ENCODE measurements at places on chromosomes 12 and 14.

GRCh38 chr12:89041078-89041477, 311.2 kb downstream of the DUSP6 start:
- DNase-seq, result no peak

DNA sequence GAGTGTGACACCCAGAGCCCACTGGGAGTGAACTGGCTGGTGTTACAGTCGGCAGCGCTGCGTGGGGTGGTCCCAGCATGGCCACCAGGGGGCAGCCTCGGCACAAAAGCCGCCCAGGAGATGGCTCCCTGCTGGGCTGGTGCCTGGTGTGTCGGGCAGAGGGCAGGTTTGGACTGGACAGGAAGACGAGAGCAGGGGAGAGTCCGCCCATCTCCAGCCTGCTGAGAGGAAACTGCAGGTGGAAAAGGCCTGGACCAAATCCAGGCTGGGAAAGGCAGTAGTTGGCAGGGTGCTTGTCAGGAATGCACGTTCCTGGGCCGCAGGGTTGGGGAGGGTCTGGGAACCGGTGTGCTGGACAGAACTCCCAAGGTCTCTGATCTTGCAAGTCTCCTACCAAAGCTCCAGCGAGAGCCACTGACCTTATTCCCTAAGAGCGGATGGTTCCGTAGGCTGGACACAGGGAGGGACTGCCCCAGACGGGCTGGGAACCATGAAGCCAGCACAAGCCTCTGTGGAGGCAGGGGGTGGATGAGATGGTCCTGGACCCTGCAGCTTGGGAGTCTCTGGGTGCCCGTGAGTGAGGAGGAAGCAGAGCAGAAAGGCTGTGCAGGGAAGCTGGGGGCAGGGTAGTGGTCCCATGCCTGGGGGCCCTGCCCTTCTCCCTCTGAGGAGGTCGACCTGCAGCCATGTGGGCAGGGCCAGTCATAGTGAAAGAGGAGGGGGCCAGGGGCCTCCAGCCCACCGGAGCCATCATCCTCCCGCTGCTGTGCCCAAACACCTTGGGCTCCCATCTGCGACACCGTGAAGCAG, 1.8 kb downstream of the AHNAK2 start:
- peak; percentile 62 for DNase-seq

- no peak for DNase-seq
Observed at GRCh38 chr12:125089626-125090025, 24.4 kb downstream of the AACS start.

- DNase-seq, result no peak
Observed at GRCh38 chr12:57223191-57224165, 6.0 kb upstream of the SHMT2 start.

DNA sequence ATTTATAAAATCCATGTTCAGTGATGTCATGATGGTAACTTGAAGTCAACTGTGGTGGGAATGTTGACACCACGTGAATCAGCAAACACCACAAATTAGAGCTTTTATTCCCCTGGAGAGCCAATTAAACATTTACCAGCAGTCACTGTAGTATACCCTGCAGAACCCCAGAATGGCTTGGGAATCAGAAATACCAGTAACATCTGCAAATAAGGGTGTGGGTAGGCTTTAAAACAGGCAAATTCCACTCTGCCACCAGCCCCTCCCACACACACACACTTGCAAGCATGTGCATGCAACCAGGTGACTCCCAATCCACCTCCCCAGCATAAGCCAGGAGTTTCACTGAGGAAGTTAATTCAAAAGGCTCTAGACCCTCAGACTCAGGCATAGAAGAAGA, 63.6 kb upstream of the TMEM263 start:
- no peak for DNase-seq

- DNase-seq, result no peak
Observed at GRCh38 chr12:122421187-122421820, 1.2 kb downstream of the CLIP1 start.

GRCh38 chr14:104876251-104876699, 11.2 kb downstream of the CEP170B start:
- DNase-seq, result no peak

GRCh38 chr12:109989380-109989779, 6.8 kb downstream of the GIT2 start:
- DNase-seq, result no peak

DNA sequence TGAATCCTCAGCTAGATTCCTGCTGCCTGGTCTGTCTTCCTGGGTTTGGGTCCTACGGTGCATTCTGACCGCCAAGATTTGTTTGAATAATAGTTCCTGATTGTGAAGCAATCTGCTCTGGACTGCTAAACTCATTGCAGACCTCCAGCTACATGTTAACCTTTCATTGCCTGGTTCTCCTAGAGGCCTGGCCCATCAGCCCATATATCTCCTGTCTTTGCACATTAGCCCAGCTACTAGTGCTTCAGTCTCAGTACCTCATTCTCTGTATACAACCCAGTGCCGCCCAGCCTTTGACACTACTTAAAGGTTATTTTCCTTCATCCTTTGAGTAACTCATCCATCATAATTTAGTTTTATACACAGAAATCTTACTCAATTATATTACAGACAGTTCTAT, 65.6 kb upstream of the GRIP1 start:
- no peak for DNase-seq

- no peak for DNase-seq
Observed at GRCh38 chr12:12927211-12928079, 24.5 kb downstream of the GPRC5D start.

- DNase-seq, result no peak
Observed at GRCh38 chr14:89117012-89117411, 292.6 kb downstream of the TTC8 start.

GRCh38 chr14:61260939-61261776, 20.0 kb downstream of the TMEM30B start:
- no peak for DNase-seq

- peak; percentile 9 for DNase-seq
Observed at GRCh38 chr14:68210729-68211299, 391.2 kb downstream of the RAD51B start.

- no peak for DNase-seq
Observed at GRCh38 chr12:42260518-42260917, 22.5 kb upstream of the YAF2 start.

GRCh38 chr12:57729321-57729844, 9.2 kb downstream of the AGAP2 start:
- DNase-seq, result no peak

GRCh38 chr14:100618763-100619320, 31.6 kb upstream of the BEGAIN start:
- DNase-seq, result no peak

- DNase-seq, result no peak
Observed at GRCh38 chr14:75280291-75280830, 1.7 kb downstream of the FOS start.

DNA sequence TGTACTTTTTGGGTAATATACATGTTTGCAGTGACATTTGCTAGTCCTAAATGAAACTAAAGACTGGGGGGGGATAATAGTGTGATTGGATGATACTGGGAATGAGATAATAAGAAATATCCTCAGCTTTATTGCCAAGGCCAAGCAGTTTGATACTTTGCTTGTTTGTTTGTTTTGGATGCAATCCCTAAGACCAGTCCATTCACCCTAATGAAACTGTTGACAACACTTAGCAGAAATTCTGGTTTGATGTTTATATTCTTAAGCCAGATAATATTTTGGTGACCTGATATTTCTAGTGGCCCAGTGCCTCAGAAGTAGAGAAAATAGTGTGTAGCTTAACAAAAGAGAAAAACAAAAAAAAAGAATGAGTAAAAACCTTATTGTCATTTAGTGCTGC, 1.8 kb downstream of the PHC1 start:
- no peak for DNase-seq

- DNase-seq, result no peak
Observed at GRCh38 chr12:5796959-5797225, 148.2 kb downstream of the ANO2 start.

DNA sequence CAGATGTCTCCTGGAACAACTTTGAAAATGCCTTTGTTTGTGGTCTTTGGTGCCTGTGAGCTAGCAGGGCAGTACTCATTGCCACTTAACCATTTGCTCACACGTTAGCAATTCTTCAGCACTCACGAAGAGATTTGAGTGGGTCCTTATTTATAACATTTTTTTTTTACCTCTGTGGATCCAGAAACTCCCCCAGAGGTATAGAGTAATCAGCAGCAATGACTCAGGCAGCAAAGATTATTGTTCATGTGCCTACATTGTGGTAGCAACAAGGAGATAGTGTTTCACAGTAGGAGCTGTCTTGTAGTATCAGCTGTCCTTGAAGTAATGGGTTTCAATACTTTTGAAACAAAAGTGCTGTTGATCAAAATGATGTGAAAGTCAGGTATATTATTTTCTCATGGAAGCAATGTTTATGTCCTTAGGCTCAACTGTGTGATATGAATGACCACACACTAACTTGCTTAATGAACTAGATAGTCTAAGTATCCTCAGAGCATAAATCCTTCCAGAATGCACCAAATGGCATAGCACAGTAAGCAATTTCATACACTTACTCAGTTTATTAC, 304.1 kb downstream of the EGLN3 start:
- no peak for DNase-seq

DNA sequence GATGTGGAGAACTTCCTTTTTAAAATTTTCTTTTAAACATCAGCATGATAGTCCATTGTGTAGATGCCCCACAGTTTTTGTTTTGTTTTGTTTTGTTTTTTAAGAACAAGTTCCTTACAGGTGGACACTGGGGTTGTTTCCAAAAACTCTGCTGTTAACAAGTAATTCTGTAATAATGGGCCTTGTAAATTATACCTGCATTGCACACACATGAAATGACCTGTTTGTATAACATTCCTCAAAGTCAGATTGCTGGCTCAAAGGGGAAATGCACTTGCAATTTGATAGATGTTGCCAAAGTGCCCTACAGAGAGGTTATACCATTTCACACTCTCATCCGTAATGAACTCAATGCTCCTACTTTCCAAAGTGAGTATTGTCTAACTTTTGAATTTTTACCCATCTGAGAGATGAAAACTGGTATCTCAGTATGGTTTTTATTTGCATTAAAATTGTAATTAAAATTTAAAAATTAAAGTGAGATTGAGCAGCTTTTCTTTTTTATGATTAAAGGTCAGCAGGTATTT, 89.2 kb downstream of the SPPL3 start:
- no peak for DNase-seq

- no peak for DNase-seq
Observed at GRCh38 chr12:52291267-52291935, at the start of gene KRT81. KRT81 (minus strand) TSS chr12:52291534; CDS start chr12:52291465, 69 bp downstream.

GRCh38 chr14:39368261-39368959, 63.8 kb downstream of the FBXO33 start:
- no peak for DNase-seq

- no peak for DNase-seq
Observed at GRCh38 chr14:23861666-23862065, 91.9 kb upstream of the DHRS4 start.

DNA sequence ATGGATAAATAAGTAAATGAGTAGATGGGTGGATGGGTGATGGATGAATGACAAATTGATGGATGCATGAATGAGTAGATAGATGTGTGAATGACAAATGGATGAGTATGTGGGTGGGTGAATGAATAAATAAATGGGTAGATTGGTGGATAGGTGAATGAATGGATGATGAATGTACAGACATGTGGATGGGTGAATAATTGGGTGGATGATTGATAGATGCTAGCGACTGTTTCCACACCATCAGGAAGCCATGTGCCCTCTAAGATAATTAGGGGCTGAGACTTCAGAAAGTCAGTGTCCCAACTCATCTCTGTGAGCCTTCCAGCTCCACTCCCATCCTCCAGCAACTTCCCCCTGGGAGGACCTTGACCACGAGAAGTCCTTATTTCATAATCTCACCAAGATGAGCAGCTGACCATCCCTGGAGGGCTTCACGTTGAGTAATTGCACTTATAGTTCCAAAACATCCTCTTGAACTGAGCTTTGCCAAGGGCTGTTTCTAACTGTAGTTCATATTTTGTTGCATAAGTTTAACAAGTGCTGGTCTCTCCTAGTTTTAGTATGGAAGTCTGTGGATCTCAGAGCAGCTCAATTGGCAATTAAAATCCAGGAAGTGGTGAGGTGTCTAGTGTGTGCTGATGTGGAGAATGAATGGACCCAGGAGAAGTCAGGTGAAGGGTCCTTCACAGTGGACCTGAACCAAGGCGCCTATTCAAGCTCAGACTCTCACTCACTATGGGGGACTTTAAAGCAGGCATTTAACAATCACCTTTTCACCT, 295.7 kb downstream of the ADGRD1 start:
- DNase-seq, result no peak

GRCh38 chr14:35224615-35225014, 67.6 kb upstream of the PSMA6 start:
- DNase-seq, result no peak

- no peak for DNase-seq
Observed at GRCh38 chr14:53273671-53274072, 120.5 kb upstream of the DDHD1 start.

DNA sequence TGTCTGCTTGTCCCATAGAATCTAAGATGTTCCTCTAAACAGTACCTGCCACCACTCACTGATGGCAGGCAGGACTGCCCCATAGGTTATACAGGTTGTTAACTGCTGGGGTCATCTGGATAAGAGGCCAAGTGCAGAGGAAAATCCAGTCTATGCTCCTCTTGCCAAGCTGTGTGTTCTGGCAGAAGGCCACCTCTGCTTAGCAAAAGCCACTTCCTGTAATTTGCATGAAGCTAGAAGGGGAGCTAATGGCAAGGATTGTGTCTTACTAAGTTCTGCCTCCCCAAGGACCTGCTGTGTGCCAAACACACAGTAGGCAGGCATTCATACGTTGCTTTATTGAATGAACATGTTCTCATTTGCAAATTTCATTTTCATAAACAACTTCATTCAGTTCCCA, 445.4 kb downstream of the BCL11B start:
- no peak for DNase-seq

DNA sequence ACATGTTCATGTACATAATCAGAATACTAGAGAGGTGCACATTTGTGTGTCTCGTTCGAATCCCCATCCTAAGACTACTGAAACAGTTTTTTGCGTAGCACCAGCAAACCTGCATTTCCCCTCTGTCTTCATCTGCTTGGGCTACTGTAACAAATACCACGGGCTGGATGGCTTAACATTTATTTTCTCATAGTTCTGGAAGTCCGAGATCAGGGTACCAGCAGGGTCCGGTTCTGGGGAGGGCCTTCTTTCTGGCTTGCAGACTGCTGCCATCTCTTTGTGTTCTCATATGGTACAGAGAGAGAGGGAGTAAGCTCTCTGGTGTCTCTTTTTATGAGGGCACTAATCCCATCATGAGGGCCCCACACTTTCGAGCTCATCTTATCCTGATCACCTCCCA, 30.6 kb downstream of the KLC1 start:
- DNase-seq, result no peak

- DNase-seq, result no peak
Observed at GRCh38 chr14:22179190-22179589, 409.8 kb downstream of the DAD1 start.

DNA sequence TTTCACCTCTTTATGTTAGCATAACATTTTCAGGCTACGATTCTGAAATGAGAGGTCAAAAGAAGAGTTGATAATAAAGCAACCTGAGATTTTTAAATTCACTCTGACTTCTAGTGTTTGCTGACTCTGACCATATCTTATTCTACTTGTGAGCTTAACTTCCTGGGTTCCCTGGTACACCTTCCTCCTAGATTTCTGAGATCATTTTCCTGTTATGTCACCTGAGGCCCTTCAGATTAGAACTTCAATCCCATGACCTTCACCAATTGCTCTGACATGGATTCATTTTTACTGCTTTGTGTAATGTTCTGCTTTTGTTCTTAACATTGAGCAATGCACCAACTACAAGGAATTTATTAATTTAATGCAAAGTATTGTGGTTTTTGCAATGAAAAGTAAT, 542.9 kb upstream of the FLRT2 start:
- no peak for DNase-seq

GRCh38 chr12:123006977-123007376, 26.5 kb downstream of the ARL6IP4 start:
- no peak for DNase-seq

Data from activated CD8-positive, alpha-beta memory T cell treated with anti-CD3 and anti-CD28 coated beads for 48 hours (primary cell).